Neural crest cell (in vitro differentiated cells): ENCODE measurements at places on chromosomes 12 and 14.

DNA sequence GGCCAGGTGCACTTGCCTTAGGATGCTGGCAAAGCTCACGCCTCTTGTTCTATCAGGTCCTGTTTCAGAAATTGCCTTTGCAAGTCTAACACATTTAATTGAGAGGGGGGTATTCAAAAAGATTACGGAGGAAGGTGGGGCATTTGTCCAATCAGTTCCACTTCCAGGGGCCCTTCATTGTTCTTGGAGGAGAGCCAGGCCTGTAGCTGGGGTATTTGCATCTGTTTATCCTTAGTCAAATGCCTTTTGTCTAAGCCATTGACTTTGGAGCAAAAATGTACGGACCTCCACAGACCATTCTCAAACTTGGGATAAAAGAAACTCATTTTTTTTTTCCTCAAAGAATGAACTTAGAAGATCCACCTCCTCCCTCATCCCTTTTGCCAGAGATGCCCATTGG is 582.0 kb downstream of the BCL11B start:
- DNase-seq, result no peak

GRCh38 chr12:15532364-15532977 is 210.2 kb downstream of the PTPRO start:
- no peak for DNase-seq

GRCh38 chr14:30532264-30532663 is 26.7 kb upstream of the G2E3 start:
- DNase-seq, result no peak

GRCh38 chr12:94856324-94856723 is 147.2 kb downstream of the NDUFA12 start:
- no peak for DNase-seq

DNA sequence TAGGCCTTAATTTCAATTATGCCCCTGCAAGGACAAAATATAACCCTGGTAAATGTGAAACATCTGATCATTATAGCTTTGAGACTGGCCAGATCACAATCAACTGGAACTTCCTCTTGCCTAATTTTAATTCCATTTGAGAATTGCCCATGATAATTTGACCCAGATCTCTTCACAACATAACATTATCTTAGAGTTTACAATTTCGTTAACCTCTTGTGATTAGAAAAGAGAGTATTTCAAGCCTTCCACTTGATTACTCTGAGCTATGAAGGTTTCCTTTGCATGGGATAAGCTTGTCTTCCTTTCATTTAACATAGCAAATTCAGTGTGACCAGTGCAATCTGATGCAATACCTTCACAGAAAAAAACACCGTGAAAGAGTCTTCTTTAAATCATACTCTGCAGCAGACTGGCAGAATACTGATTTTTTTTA is 143.6 kb downstream of the DUSP6 start:
- DNase-seq, result no peak

GRCh38 chr12:18323159-18323558 is 61.8 kb downstream of the PIK3C2G start:
- no peak for DNase-seq

GRCh38 chr12:107396991-107397390 is 288.6 kb upstream of the PWP1 start:
- DNase-seq, result no peak

DNA sequence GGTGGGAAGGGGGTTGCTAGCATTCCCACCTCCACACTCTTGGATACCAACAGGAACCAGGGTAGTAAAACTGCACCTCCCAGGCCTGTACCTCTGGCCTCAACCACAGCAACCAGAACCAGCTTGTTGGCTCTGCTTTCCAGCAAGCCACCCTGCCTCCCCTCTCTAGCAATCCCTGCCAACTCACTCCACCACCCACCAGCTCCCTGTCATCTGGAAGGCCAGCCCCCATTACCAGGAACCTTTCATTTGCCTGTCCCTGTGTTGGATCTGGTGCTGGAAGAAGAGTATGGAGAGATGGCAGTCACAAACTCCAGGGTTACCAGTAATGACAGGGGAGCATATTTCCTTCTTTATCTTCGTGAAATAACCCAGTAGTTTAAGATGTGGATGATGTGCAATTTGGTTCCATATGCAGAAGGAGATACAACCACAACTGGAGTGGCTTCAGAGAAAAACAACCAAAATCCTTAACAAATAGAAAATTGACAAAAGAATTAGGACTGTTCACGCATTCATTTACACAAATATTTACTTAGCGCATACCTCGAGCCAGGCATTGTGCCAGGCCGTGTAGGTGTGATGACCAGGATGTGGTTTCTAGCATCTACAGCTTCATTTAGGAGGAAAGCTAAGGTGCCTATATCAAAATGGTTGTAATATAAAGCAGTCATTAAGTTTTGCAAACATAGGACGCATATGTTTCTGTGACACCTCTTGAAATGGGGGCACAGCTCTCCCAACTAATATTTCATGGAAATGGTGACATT is 3.4 kb downstream of the B4GALNT3 start:
- no peak for DNase-seq

- no peak for DNase-seq
These were observed 334.8 kb upstream of the RGS6 start for GRCh38 chr14:71597287-71597920.

GRCh38 chr12:49794021-49794420 is 34.2 kb downstream of the NCKAP5L start:
- no peak for DNase-seq

DNA sequence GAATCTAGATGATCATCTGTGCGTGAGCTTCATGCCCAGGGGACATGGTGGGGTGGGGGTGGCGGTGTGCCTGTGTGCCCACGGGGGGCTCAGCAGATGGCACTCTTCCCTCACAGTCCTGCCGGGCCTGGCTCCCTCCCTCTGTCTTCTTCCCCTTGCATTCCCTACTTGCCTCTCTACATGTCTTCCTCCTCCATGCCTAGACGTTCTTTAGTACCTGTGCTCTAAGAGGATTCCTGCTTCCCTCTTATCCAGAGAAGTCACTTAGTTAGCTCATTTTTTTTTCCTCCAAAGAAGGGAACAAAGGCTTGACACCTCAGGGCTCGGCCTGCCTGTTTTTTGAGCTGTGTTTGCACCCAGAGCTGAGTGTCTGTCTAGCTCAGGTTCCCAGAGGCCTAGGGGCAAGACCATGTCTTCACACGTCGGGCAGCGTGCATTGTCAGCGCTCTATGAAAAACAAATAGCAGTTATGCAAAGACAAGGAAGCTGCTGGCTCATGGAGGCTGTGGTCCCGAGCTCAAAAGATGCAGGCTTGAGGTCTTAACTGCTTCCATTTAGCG is 48.8 kb downstream of the NINJ2 start:
- no peak for DNase-seq

GRCh38 chr14:89060191-89060590 is 235.7 kb downstream of the TTC8 start:
- DNase-seq, result no peak

DNA sequence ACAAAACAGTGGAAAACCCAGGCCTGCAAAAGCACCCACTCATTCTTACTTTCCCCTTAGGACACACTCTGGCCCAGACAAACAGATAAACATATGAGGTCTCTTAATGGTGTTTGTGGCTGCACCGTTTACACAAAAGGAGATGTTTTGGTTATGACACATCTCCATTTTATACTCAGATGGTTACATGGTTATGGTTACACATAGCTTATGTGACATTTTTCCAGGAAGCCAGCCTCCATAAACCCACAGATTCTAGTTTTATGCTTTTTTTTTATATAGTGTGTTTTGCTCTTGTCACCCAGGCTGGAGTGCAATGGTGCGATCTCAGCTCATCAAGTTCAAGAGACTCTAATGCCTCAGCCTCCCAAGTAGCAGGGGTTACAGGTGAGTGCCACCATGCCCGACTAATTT is 3.5 kb upstream of the KLRD1 start:
- no peak for DNase-seq

DNA sequence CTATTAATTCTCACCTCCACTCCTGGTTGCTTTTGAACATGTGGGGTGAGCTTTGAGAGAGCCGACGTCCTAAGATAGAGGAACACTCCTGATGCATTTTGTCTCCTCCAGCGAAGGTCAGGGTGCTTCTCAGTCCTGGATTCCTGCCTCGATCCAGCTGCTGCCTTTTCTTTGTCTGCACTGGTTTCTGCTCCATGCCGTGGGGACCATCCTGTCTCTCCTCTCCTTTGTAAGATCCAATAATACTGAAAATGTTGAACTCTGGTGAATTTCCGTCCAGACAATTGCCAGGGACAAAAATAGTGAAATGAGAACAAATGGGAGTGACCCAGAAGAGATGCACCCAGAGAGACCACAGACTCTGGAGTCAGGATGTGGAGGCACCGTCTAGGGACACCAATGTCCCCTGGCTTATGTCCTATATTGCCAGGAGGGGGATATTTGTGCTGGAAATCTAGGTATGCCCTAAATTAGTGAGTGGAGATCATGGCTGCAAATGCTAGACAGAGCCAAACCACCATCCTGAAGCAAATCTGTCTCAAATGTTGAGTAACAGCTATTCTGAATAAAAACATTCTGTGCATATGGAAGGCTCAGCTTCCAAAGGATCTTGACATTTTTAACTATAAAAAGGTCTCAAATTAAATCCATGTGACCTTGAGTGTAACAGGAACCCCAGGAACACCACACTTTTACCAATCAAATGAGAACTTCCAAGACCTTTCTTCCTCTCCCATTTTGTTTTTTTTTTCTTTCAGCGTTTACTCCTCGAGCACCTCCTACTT is 170.9 kb downstream of the PPM1H start:
- DNase-seq, result no peak

DNA sequence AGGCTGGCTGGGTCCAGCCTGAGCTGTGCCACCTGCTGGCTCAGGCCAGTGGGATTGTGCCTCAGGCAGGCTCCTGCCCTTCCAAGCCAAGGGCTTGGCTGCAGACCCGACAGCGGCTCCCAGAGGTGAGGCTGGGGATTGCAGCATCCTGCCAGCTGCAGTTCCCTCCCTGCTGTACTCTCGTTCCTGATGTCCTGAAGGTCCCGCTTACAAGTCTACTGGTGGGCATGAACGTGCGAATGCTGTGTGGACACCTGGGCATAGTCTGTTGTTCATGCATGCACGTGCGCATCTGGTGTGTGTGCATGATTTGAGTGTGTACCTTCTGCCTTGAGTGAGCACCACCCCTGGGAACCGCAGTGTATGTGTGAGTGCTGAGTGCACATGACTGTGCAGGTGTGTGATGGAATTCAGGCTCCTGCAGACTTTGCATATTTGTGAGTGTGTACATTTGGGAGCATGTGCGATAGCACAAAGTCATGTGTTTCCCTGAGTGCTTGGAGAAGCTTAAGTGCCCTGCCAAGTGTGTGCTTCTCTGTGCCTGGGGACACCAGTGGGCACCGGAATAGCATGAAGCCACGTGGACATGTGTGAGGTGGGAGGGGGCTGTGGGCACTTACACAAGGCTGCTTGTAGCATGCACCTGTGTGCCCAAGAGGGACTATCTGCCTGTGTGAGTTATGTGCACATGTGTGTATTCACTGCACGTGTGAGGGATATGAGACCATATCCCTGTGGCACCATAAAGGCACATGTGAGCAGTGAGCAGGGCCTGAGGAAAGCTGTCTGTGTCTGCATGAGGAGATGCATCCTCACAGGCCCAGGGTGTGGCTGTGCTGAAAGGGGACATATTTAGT is 19.3 kb upstream of the KRT7 start:
- peak; percentile 83 for DNase-seq

DNA sequence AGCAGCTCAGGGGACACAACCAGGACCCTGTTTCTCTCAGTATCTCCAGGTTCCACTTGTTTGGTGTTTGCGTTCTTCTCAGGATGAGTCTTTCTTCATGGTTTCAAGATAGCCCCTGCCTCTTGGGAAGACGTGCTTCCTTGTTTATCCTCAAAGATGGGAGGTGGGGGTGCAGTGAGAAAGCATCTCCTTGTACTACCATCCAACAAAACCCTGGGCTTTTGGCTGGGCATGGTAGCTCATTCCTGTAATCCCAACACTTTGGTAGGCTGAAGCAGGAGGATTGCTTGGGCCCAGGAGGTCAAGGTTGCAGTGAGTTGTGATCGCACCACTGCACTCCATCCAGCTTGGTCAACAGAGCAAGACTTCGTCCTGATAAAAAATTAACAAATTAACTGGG is 21.0 kb upstream of the TUNAR start:
- DNase-seq, result no peak

DNA sequence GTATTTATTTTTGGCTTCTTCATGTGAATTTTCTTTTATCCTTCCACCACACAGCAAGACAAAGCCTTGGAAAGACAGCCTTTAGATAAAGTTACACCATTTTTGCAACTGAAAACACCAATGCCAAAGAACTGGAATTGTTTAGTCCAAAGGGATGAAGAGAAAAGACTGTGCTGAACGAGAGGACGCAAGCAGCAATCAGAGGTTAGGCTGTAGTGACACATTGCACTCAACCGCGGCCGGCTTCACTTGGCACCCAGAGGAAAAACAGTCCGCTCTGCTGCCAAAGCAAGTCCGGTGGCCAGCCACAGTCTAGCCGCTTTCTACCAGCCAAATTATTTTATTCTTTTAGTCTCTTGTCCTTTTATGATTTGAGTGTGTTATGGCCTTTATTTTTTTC is 49.1 kb upstream of the KCNJ8 start:
- no peak for DNase-seq

DNA sequence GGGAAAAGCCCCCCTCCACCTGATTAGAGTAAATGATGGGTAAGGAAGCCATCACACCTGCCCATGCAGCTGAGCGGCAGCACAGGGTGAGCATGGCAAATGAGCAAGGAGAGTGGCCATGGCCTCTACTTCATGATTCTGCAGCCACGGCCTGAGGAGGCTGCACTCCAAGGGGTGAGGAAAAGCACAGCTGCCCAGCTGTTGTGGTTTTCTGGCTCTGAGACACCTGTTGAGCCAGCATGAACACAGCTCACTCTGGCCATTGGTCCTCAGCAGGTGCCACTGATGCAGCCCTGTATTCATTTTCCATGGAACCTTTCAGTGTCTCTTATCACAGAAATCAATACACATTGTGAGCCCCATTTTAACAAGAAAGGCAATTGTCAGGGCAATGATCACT is 707.2 kb downstream of the AACS start:
- no peak for DNase-seq

- DNase-seq, result no peak
These were observed 134.4 kb downstream of the ADGRD1 start for GRCh38 chr12:131087991-131088700.

DNA sequence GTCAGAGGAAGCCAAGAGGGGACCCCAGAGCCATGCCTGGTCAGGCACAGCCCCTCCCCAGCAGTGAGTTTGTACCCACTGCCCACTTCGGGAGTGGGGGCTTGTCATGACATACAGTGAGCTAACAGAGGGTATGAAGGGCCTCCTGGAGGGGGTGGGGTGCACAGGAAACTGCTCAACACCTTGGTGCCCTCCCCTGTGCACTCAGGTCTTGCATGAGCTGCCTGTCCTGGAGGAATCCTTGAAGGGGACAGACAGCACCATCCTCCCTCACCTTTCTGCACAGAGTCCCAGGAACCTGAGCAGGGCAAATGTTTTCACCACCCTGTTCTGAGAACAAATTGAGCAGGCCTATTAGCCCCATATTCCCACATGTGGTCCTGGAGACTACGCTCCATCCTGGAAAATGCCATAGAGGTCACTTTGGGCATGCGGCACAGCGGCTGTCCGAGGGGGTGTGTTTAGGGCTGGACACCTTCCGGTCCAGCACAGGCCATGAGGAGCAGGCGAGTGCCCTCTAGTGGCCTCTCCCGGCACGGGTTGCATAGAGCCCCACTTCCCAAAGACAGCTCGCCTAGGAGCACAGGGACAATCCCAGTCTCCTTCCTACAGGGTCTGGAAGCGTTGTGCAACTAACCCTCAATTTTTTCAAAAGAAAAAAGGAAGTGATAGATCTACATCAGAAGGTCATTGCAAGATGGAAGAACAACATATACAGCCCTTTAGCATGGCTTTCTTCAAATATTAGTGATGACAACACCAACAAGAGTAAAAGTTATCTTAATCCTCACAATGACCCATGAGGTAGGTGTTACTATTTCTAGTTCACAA is 31.9 kb upstream of the ZFP36L1 start:
- DNase-seq, result peak; percentile 90
